CD14-positive monocyte (primary cell): ENCODE measurements at places on chromosomes 2 and 18. TPM values are rescaled to one million over a fixed set of nuclear protein-coding genes. Genes with fewer than 3 reads are reported as not detected.
A peak's percentile ranks its signal among the peaks of the same experiment; 100 is the strongest.

The PHLPP1 gene
- polyA plus RNA-seq, result 0.04 TPM

GRCh38 chr2:224016963-224017362 lies 22.1 kb downstream of the SERPINE2 start:
- DNase-seq, result no peak

DNA sequence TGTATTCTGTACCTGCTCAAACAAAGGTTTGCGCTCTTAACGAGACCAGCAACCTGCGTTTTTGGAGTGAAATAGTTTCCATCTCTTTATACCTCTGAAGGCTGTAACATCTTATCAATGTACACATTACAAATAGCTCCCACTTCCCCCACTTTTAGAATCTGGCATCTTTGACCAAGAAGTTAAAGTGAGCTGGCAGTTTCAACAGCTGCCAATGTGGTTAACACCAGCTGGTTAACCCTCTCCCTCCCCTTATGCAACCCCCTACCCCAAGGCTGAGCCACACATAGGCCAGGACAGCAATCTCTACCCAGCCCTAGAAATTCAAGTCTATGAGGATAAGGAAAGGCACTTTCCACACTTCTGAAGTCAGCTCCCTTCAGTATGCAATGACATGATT lies 2.2 kb upstream of the SERTAD2 start:
- no peak for DNase-seq

GRCh38 chr18:35716169-35716831 lies 134.8 kb downstream of the GALNT1 start:
- DNase-seq, result no peak

GRCh38 chr2:230447455-230448451 lies 31.8 kb downstream of the SP100 start:
- DNase-seq, result peak; percentile 36

- DNase-seq, result no peak
Measured at GRCh38 chr2:175726223-175726622, 275.8 kb downstream of the LNPK start.

DNA sequence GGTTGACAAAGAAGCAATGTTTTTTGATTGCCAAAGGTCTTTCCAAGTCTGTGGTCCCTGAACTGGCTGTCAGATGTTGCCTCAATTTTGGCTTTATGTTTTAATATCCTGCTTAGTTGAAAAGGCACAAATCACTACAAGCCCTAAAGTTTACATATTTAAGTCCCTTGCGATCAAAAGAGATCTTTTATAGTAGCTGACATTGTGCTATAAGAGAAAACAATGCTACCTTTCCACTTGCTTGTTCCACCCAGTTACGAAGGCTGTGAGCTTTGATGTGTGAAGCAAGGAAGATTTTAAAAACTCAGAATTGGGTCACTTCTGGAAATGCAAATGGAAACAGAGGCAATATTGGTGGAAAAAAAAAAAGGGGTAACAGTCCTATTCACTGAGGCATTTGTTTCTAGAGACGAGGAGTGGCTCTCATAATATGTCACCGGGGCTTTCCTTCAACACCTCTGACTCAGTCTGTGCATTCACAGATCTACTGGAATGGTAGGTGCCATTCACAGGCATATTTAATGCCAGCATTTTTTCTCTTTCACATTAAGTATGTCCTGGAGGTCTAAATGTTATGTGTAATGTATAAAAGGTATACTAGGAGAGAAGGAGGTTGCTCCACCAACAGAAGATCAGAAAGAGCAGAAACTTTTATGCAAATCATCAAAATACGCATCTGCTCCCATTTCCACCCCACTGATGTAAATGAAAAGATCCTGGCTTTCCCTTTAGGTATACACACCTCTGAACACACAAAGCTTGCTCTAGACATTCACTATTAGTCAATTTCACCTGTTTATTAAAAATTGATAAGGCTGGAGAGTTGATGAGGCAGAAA lies 91.8 kb downstream of the TGIF1 start:
- DNase-seq, result no peak

DNA sequence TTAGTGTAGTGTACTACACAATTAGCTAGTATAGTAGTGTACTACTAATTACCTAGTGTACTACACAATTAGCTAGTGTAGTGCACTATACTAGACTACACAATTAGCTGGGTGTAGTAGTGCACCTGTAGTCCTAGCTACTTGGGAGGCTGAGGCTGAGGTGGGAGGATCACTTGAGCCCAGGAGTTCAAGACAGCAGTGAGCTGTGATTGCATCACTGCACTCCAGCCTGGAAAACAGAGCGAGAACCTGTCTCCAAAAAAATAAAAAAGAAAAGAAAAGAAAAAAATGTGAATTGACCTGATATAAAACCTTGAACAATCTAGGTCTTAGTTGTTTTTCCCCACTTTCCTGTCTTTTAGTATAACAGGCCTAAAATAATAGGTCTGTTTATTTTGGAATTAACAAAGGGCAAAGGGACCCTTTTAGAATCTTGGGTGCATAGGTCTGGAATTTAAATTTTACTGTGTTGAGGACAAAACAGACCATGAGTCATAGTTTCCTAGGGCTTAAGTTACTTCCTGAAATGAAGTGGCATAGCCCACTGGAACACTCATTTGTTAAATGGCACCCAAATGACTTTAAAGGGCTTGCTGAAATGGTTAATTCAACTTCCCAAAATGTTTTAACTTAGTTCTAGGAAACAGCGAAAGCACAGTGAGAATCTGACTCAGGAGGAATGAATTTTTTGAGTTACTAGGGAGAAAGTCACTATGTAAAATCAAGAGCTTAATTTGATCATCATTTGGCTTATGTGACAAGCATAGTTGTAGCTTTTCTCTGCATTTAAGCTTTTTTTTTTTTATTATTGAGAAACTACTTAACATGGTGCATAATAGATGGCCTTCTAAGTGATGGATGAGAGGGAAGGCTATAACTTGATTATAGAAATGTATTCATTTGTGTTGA lies 50.7 kb upstream of the ARL5A start:
- DNase-seq, result peak; percentile 86

GRCh38 chr2:71125506-71126294 lies 4.3 kb downstream of the MCEE start:
- DNase-seq, result no peak

DNA sequence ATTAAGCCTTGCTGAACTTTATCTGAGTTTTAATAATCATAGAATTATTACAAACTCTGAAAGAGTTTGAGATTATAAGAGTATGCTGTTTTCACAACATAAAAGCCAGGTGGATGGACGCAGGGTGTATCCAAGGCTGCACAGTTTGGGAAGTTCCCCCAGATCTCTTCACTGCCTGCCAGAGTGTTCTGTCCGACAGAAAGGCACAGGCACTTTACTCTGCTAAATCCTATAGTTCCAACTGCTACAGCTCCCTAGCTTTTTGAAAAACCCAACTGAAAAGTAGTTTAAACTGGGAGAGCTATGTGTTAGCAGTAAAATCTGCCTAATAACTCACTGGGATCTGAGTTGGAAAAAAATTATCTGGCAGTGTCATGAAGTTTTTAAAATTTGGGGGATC lies 38.0 kb downstream of the MFSD6 start:
- no peak for DNase-seq
